Naive thymus-derived CD4-positive, alpha-beta T cell (primary cell): ENCODE measurements at places on chromosomes 2 and 18.
A peak's percentile ranks its signal among the peaks of the same experiment; 100 is the strongest.

- peaks cover 2% of the 10 kb centered on the region for H3K4me1 ChIP-seq
- no peak overlapping the region for H3K27ac ChIP-seq
- no peak for DNase-seq
Measured at GRCh38 chr2:216607277-216607560, 26.0 kb upstream of the IGFBP2 start.

GRCh38 chr2:197777823-197778407 is 7.2 kb downstream of the BOLL start:
- H3K36me3 ChIP-seq, result no peaks in the 10 kb centered on the region
- H3K27ac ChIP-seq, result no peak overlapping the region
- no peak overlapping the region for H3K4me3 ChIP-seq
- H3K4me1 ChIP-seq, result no peaks in the 10 kb centered on the region
- peak; percentile 50 for DNase-seq

DNA sequence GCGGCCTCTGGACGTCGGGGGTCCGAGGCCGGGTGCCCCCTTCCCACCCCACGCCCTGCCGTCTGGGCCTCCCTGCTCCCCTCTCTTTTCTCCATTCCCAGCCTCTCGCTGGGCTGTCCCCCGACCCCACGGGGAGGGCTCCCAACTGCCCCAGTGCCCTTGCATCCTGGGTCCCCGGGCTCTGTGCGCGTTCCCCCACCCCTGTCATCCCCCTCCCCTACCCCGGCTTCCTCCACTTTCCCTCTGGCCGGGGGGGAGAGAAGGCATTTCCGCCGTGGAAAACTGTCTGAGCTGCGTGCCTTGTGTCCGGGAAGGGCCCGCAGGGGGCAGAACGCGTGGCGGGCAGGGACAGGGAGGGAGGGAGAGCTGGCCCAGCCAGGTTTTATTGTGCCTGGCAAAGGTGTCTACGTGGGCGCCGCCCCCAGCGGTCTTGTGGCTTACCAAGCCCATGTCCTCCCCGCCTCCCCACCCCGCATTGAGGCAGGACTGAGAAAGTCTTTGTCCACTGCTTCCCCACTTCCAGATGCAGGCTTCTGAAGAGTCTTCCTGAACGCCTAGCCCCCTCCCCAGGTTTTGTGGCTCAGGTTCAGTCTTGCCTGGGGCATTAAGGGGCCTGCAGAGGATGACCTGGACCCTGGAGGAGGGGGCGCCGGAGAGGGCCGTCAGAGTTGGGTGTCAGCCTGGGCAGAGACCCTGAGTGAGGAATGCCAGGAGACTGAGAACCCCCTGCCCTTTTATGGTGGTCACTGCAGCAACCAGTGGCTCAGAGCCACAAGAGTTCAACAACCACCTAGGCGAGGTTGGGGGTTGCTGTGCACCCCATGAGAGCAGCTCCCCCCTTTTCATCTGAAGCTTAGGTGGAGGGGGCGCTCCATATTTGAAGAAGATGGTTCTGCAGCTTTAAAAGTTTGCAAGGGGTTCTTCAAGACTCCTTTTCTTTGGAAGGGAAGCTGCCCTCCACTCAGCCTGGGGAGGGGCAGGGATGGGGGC is 1.3 kb downstream of the ITM2C start:
- H3K27me3 ChIP-seq, result no peaks in the 10 kb centered on the region
- H3K36me3 ChIP-seq, result no peaks in the 10 kb centered on the region
- H3K4me3 ChIP-seq, result peak overlapping the region; percentile 66
- peaks cover 24% of the 10 kb centered on the region for H3K4me1 ChIP-seq
- DNase-seq, result no peak

DNA sequence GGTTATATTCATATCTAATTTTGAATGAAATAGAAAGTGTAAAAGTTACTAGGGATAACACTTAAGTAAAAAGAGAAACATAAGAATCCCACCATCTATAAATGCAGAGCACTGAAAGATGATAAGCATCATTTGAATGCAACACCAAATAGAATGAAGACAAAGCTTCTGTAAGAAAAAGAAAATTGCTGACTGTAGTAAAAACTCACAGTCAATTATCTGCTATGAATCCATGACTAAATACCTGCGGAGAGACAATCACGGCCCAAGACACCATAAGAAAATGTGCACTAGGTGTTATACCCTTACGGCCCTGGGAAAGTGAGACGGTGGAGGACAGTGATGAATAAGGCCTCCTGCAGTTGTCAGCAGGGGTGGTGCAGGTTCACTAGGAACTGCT is 45.4 kb upstream of the OSR1 start:
- no peak overlapping the region for H3K4me3 ChIP-seq
- no peaks in the 10 kb centered on the region for H3K27me3 ChIP-seq
- no peaks in the 10 kb centered on the region for H3K4me1 ChIP-seq
- no peak overlapping the region for H3K27ac ChIP-seq
- H3K36me3 ChIP-seq, result no peaks in the 10 kb centered on the region
